ENCODE measurements at places on chromosomes 5 and 9.

- DNase-seq = no peak
Measured at GRCh38 chr5:92283521-92283920, 900.4 kb upstream of the ARRDC3 start.

GRCh38 chr5:169213479-169213878 is 87.5 kb downstream of the SLIT3 start:
- DNase-seq = peak; percentile 80

DNA sequence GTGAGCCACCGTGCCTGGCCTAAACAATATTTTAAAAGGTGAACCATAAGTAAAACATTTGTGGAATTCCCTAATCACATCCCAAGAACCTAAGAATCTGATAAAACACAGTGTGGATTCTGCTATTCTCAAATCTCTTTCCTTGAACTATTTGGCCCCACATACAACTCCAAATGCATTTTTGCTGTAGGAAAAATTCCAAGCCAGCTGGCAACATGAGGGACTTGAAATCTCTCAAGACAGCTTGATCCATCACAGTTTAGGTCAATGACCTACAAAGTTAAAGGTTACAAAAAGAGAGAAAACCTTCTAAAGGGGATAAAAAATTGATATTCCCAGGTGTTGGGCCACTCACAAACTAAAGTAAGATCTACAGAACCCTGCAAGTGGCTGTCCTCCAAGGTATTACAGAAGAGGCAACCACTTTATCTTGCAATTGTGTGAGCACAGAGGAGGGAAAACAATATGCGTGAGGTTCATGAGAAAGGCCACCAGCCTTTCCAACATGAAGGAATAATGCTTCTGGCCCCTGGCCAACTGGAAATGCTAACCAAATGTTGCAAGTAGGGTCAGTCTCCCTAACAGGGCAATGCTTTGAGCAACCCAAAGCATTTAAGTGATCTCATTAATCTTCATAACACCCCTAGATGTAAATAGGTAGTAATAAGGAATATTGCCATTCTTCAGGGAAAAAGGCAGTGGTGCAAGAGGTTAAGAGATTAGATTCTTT is 221.4 kb downstream of the SEMA5A start:
- peak; percentile 51 for DNase-seq

DNA sequence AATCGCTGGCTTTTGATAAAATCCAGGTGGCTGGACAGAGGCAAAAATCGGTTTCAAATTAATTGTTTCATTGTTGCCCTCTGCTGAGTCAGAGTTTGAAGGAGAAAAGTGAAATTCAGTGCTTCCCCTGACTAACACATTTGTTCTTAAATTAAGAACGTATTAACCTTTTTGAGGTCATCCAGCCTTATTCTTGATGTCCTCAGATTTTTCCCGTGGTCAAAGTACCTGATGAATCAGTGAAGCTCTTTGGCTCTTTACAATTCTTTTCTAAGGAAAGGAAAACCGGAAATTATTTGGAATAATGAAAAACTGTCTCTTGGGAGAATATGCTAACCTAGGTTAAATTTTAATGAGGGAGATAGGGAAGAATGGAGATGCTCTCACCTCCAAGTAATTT is 21.6 kb downstream of the OSMR start:
- no peak for DNase-seq

DNA sequence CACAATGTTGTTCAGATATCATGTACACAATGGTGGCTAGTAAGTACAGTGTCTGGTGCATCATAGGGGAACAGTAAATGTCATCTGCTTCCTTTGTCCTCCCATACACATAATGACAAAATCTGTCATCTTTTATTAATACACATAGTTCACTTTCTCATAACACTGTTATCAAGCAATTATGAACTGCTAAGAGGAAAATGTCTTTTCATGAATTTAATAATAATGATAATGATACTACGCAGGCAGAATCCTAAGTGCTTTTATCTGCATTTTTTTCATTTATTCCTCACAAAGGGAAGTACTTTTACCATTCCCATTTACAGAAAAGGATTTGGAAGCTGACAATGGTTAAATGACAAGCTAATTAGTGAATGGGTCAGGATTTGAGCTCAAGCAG is 35.7 kb downstream of the DPYSL3 start:
- no peak for DNase-seq

- DNase-seq = no peak
Measured at GRCh38 chr5:171505473-171506043, 86.1 kb downstream of the FGF18 start.

- peak; percentile 98 for DNase-seq
Measured at GRCh38 chr5:173454736-173455598, 126.8 kb upstream of the STC2 start.

GRCh38 chr9:38164659-38165221 is 95.7 kb upstream of the SHB start:
- no peak for DNase-seq

DNA sequence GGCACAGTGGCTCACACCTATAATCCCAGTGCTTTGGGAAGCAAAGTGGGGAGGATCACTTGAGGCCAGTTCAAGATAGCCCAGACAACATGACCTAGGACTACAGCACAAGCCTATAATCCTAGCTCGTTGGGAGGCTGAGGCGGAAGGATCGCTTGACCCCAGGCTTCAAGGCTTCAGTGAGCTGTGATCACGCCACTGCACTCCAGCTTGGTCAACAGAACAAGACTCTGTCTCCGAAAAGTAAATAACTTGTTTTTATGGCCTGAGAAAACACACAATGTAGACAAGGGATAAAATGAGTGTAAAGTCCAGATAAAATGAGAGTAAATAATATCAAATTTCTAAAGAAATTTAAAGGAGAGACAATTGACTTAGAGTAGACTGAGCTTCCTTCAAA is 26.3 kb downstream of the SHLD3 start:
- no peak for DNase-seq

DNA sequence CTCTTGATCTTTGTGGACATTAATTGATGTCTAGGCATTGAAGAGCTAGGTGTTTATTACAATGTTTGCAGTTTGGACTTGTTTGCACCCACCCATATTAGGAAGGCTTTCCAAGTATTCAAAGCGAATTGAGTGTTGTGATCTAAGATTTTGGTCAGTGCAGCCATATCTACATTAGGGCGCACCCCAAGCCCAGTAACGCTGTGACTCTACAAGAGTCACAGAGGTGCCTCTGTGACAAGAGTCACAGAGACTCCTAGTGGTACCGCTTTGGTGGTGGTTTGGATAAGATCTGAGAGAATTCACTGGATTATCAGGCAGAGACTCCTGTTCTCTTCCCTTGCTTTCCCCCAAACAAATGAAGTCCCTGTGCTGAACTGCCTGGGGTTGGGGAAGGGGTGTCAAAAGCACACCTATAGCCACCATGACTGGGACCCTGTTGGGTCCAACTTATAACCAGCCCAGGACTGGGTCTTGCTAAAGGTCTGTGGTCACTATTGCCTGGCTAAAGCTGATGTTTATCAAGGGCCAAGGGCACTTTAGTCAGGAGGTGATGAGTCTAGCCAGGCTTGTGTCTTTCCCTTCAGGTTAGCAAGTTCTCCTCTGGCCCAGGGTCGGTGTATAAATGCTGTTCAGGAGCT is 114.1 kb upstream of the RIOK2 start:
- peak; percentile 35 for DNase-seq

DNA sequence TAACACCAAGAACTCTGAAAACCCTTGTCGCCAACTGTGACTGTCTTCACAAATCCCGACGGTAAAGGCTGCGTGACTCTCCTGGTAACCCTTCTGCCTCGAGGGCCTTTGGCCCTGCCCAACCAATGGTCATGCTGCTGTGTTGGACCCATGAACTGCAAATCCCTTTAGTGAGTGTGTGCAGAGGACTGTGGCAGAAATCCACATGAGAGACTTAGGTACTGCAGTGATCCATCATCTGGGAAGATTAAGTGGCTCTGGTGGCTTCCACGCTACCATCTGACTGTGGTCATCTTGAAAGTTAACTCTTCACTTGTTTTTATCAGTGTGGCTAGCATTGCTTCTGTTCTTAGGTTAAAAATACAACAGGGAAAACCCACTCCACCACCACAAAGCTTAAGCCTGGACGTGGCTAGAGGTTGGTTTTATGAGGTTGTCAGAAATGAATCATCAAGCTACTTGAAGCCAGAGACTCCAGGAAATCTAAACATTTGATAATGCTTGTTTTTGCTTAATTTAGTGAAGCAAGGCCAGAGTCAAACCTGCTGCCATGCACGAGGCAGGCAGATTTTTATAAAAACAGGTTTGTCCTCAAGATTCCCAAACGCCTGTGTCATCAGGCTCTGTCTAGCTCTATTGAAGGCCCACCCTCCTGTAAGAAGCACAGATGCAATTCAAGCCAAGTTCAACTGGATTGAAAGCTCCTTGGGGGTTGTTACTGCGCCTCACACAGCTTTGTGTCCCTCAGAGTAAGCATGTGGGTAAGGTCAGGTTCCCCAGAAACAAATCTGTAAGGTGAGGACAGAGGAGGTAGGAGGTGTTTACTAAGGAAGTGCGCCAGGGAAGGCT is 52.7 kb upstream of the ERCC6L2 start:
- DNase-seq = peak; percentile 78

DNA sequence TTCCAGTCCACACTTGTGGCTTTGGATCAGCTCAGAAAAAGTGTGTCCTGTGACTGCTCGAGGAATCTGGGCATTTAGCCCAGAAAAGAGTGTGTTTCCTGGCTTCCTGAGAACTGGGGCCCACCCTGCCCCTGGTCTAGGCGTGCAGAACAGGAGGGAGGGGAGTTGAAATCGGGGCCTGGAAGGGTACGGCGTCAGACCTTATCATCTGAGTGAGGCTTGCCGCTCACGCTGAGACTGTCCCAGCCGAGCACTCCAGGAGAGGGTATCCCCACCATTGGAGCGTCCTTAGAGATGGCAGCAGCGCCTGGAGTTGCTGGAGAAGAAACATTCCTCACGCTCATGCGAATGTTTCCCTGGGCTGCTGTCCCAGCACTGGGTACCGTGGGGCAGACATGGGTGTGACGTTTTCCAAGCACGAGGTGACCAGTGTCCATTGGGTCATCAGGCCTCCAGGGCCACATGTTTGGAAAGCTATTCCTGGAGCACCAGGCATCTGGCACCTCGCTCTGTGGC is 22.5 kb downstream of the NEK6 start:
- DNase-seq = peak; percentile 85

GRCh38 chr9:123318202-123318601 is 37.8 kb upstream of the CRB2 start:
- no peak for DNase-seq

GRCh38 chr5:160367885-160368284 is 2.5 kb downstream of the C1QTNF2 start:
- DNase-seq = no peak

DNA sequence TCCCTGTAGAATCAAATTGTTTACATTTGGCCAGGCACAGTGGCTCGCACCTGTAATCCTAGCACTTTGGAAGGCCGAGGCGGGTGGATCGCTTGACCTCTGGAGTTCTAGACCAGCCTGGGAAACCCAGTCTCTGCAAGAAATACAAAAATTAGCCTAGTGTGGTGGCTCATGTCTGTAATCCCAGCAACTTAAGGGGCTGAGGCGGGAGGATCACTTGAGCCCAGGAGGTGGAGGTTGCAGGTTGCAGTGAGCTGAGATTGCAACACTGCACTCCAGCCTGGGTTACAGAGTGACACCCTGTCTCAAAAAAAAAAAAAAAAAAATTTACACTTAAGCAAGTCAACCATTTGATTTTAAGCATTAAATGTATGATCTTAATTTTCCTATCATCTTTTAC is 17.5 kb upstream of the IQGAP2 start:
- DNase-seq = no peak

- peak; percentile 68 for DNase-seq
Measured at GRCh38 chr5:62779010-62779422, 200.4 kb downstream of the LRRC70 start.

DNA sequence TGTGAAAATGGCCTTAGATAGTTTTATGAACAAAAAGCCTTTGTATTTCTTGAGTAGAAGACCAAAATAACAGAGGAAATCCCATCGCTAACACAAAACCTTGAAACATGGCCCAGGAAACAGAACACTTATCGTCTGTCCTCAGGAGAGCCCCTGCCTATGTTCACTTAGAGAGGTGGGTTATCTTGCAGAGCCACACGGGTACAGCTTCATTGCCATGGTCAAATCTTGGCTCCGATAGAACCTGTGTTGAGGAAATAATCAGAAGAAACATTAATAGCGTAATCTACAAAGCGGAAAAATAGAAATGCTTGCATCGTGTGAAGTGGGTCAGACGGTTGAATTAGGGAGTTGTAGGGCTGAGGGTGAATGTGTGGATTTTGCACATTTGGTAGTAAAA is 216.1 kb downstream of the MAST4 start:
- DNase-seq = no peak

Data from AG10803 (cell line).